Hematopoietic multipotent progenitor cell treated with erythropoietin and hydrocortisone succinate and interleukin-3 and kit ligand, for 6 days (in vitro differentiated cells): ENCODE measurements at places on chromosomes 13 and 19.
A peak's percentile ranks its signal among the peaks of the same experiment; 100 is the strongest.

DNA sequence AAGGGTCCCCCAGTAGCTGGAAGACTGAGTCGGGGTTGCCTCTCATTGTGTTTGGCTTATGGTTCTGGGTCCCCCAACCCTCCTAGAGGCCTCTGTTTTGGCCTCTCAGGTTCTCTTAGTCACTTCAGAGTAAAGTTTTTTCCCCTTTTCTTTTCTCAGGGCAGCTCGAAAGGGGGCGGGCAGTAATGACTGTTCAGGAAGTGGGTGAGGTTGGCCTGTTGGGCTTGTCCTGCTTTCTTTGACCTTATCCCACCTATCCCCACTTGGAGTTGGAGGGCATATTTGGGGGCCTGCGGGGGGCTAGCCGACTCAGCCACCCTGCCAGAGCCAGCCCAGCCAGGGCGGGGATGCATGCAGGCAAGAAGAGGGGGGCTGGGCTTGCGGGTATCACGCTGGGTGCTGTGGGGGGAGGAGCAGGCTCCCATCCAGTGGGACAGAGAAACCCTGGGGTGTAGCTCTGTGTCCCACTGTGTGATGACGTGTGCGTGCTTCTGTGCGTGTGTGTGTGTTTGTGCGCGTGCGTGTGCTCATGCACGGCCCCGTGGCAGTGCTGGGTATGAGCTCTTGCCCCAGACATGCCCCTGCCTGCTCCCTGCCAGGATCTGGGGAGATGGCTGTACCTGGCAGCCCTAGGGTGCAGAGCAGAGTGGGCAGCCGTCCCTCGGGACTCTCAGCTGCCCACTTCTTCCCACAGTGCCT, 1.4 kb downstream of the CIC start:
- DNase-seq: peak; percentile 86

DNA sequence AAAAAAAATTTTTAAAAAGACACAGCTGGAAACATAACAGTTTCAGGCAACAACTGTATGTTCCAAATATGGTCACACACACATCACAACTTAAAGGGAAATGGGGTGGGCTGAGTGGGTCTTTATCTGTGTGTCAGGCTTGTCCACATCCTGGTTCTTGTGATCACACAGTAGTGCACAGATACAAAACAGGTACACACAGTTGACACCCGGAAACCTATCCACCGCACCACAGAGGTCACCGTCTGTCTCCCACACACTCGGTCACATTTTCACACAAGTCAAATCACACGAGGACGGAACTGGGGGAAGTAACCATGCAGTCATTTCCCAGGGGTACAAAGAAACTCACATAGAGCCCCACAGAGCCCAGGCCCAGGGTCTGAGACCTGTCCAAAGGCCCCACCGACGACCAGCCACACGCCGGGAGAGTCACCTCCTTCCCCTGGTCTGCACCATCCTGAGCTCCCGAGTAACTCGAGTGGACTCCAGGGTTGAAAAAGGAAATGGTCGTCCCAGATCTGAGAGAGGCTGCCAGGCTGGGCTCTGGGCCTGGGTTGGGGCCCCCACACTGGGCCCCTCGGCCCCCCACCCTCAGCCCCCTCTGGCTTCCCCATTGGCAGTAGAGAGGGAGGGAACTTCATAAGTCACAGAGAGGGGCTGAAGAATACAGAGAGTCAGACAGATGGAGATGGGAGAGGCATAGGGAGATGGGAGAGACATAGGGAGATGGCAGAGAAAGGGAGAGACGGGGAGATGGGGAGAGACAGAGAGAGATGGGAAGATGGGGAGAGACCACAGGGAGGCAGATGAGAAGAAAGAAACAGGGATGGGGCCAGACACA, 1.3 kb upstream of the PPAN start:
- peak; percentile 82 for DNase-seq

- DNase-seq: no peak
These were observed 9.0 kb upstream of the THSD1 start for GRCh38 chr13:52414963-52415362.

- DNase-seq: no peak
These were observed 3.3 kb downstream of the MYO16 start for GRCh38 chr13:108632649-108633167.

DNA sequence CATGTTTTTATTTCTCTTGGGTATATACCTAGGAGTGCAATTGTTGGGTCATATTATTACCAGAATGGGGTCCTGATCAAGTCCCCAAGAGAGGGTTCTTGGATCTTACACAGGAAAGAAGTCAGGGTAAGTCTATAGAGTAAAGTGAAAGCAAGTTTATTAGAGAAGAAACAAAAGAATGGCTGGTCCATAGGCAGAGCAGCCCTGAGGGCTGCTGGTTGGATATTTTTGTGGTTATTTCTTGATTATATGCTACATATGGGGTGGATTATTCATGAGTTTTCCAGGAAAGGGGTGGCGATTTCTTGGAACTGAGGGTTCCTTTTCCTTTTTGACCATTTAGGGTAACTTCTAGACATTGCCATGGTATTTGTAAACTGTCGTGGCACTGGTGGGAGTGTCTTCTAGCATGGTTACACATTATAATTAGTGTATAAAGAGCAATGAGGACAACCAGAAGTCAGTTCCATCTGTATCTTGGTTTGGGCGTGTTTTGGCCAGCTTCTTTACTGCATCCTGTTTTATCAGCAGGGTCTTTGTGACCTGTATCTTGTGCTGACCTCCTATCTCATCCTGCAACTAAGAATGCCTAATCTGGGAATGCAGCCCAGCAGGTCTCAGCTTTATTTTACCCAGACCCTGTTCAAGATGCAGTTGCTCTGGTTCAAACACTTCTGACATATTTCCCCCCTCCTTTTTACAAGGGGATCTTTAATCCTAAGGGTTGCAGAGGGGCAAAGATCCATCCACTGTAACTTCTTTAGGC, 41.1 kb downstream of the CEACAM1 start:
- DNase-seq: peak; percentile 23

DNA sequence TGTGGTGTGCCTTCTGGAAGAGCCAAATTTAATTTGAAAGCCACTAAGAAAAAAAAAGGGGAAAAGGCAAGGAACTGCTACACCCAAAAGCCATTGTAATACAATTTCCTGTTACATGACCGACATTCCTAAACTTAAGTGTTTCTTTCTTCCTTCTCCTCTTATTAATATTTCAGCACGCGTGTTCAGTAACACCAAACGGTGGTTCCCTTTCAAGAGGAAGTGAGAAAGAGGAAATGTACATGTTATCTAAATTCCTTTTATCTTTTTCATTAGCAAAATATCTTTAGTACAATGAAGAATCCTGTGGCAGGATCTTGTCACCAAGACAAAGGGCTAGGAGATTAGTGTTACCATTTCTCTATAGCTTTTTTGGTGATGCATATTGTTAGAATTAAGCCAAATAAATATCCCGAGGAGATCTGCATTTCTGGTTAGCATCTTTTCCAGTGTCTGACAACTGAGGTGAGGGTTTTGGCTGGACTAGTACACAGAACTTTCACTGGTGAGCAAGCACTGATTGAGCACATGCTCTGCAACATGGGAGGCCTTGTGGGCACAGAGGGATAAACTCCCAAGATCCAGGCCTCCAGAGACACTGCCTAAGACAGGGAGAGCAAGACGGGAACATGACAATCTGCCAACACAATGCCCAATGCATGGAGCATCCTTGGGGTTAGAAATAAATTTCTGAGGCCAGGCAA, 22.1 kb downstream of the LATS2 start:
- DNase-seq: peak; percentile 54

DNA sequence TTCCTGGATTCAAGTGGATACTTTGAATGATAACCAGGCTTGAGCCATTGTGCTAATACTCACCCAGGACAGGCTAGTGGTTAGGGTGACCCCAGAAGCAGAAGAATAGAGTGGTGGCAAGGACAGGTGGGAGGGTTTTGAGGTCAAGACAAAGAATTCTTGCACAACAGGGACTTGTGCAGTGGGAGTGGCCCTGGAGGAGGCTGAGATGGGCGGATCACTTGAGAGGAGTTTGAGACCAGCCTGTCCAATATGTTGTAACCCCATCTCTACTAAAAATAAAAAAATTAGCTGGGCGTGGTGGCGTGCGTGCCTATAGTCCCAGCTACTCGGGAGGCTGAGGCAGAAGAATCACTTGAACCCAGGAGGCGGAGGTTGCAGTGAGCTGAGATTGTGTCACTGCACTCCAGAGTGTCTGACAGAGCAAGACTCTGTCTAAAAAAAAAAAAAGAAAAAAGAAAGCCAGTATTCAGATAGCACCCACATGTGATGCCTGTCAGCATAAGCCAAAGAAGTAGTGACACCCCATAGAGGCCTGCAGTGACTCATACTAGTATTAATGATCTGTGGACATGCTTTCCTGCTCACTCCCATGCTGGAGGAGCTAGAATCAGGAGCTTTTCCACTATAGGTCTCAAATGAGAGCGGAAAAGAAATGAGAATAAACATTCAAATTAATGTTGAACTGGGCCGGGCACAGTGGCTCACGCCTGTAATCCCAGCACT, 78.7 kb downstream of the RNF17 start:
- peak; percentile 15 for DNase-seq

GRCh38 chr13:37656247-37656940, 57.8 kb upstream of the POSTN start:
- no peak for DNase-seq

GRCh38 chr13:99507054-99507453, 5.8 kb downstream of the TM9SF2 start:
- DNase-seq: no peak

GRCh38 chr19:54325194-54325621, 12.2 kb upstream of the LILRA5 start:
- peak; percentile 76 for DNase-seq

DNA sequence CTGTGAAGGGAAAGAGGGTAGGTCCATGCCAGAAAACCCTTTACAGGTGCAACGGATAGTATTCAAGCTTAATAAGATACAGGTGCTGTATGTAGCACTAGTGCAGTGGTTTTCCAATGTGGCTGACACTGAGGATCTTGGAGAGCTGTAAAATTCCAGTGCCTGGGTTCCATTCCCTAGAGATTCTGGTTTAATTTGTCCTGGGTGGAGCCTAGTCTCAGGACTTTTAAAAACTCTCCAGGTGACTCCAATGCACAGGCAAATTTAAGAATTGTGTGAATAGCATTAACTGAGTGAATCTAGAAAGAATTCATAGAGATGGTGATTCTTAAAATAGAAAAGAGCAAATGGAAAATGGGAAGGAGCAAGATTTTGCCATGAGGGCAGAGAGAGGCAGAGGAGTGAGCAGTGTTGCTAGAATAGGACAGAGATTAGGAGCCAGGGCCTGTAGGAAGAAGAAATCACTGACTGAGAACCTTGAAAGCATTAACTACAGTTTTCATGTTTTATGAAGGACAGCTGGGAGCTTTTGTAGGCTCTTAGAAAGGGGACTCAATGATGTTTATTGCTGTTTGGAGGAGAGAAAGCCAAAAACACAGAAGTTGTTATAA, 261.8 kb downstream of the DLEU7 start:
- no peak for DNase-seq

DNA sequence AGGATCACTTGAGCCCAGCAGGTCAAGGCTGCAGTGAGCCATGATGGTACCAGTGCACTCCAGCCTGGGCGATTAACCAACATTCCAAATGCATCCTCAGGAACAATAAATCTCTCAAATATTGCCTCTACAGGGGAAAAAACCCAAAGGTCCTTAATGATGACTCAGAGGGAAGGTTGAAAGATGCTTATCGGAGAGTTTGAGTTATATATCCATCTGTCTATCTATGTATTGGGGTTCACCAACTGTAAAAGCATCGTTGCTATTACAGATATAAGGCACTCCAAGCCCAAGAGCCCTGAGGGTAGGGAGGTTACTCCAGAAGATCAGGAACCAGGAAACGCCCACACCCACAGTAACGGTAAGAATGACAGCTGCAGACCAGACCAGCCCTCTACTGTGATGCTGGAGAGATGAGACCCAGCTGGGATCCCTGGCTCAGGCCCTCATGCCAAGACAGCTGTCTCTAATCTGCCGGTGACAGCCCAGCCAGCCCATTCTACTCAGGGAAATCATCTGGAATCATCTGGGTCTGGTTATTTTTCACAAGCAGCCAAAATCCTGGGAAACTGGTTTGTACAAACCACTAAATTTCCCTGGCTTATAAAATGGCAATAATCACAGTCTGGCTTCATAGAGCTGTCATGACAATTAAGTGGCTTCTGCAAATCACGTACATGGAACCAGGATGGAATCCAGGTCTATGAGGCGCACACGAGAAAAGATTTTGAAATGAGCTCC, 23.8 kb downstream of the TEX101 start:
- DNase-seq: peak; percentile 47

GRCh38 chr13:22569811-22570210, 611.0 kb upstream of the SGCG start:
- DNase-seq: no peak

- DNase-seq: no peak
These were observed 39.5 kb downstream of the FAM124A start for GRCh38 chr13:51261610-51262249.

DNA sequence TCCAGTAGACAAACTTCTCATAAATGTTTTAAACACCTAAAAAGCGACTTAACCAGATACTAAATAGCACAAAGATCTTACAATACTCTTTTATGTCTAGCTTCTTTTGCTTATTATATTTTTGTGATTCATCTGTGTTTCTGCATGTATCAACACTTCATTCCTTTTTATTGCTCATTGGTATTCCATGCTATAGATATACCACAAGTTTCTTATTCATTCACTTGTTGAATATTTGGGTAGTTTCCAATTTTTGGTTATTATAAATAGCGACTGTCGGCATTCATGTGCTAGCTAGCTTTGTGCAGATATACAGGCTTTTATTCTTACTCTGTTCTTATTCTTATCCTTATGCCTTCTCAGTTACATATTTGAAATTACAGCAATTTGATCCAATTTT, 50.0 kb upstream of the RGCC start:
- no peak for DNase-seq

DNA sequence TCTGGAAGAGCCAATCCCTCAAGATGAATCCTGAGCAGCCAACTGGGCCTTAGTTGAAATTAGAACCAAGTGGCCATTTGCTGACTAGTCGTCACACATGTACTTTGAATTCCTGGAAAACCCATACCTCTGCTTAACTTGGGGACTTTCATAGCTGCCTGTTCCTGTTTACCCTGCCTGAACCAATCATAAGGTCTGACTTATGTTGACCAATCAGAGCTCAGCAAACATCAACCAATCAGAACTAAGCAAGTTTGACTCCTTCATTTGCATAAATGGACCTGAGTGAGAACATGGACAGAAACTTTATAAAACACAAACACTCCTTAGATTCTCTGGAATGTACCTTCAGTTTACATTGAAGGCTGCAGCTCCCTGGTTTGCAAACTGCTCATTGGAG, 50.8 kb downstream of the LATS2 start:
- DNase-seq: peak; percentile 46

GRCh38 chr13:29849071-29849631, 1.3 kb downstream of the UBL3 start:
- peak; percentile 67 for DNase-seq

- DNase-seq: peak; percentile 37
These were observed 911 bp downstream of the ENOX1 start for GRCh38 chr13:43785650-43786471.

GRCh38 chr19:4172861-4173473, 9.4 kb downstream of the SIRT6 start:
- DNase-seq: peak; percentile 79
